ENCODE measurements at places on chromosomes 16 and 17. TPM values are rescaled to one million over a fixed set of nuclear protein-coding genes. Genes with fewer than 3 reads are reported as not detected.

The KCNJ18 gene
- not detected for polyA plus RNA-seq

The ZNF423 gene
- polyA plus RNA-seq = 15.4 TPM

The FBRS gene
- polyA plus RNA-seq = 17.0 TPM

The GINS2 gene
- 1.1 TPM for polyA plus RNA-seq

The MYH2 gene
- not detected for polyA plus RNA-seq

The TVP23A gene
- polyA plus RNA-seq = 0.56 TPM

The TOX3 gene
- polyA plus RNA-seq = 0.48 TPM

The TMEM107 gene
- 12.1 TPM for polyA plus RNA-seq

The HYDIN gene
- polyA plus RNA-seq = 0.67 TPM

The PSMC3IP gene
- polyA plus RNA-seq = 4.5 TPM

The VKORC1 gene
- polyA plus RNA-seq = 132 TPM

The TBX6 gene
- 0.73 TPM for polyA plus RNA-seq

The OTOA gene
- polyA plus RNA-seq = not detected

The ARL5C gene
- not detected for polyA plus RNA-seq

The SCGB1C2 gene
- polyA plus RNA-seq = 0.43 TPM

The SLC47A2 gene
- polyA plus RNA-seq = not detected

The ARRB2 gene
- 72.4 TPM for polyA plus RNA-seq

The NGFR gene
- 36.7 TPM for polyA plus RNA-seq

The TOM1L1 gene
- 30.7 TPM for polyA plus RNA-seq

The NPIPA2 gene
- polyA plus RNA-seq = 1.8 TPM

The NLRC3 gene
- polyA plus RNA-seq = 0.22 TPM

The TMEM238L gene
- not detected for polyA plus RNA-seq

The ADAP2 gene
- polyA plus RNA-seq = 17.8 TPM

The VWA3A gene
- 0.03 TPM for polyA plus RNA-seq

The KCNH4 gene
- 0.06 TPM for polyA plus RNA-seq

The KRTAP4-4 gene
- not detected for polyA plus RNA-seq

The HS3ST2 gene
- 1.2 TPM for polyA plus RNA-seq

The ACE gene
- polyA plus RNA-seq = 7.6 TPM

The NOD2 gene
- 2.5 TPM for polyA plus RNA-seq

The ATP1B2 gene
- polyA plus RNA-seq = 1.5 TPM

The MT1G gene
- 2,088 TPM for polyA plus RNA-seq

The KRTAP4-3 gene
- not detected for polyA plus RNA-seq

The KRT15 gene
- 2.1 TPM for polyA plus RNA-seq

The ZNF205 gene
- polyA plus RNA-seq = 16.0 TPM

The ZNF319 gene
- polyA plus RNA-seq = 4.5 TPM

The CLEC19A gene
- polyA plus RNA-seq = not detected

The FOXL1 gene
- polyA plus RNA-seq = 0.24 TPM

The KRTAP3-1 gene
- polyA plus RNA-seq = not detected

The MYL11 gene
- 1.3 TPM for polyA plus RNA-seq

The FBXO39 gene
- polyA plus RNA-seq = 0.14 TPM

The BCAR1 gene
- 28.7 TPM for polyA plus RNA-seq

The CDH11 gene
- 0.91 TPM for polyA plus RNA-seq

The THAP11 gene
- polyA plus RNA-seq = 11.4 TPM

The B4GALNT2 gene
- polyA plus RNA-seq = not detected

The ICAM2 gene
- 13.0 TPM for polyA plus RNA-seq

The FAM171A2 gene
- polyA plus RNA-seq = 0.90 TPM

The TMEM220 gene
- 21.0 TPM for polyA plus RNA-seq

The CHRNB1 gene
- 14.2 TPM for polyA plus RNA-seq

The CES4A gene
- polyA plus RNA-seq = 9.8 TPM

The CDH1 gene
- 2.0 TPM for polyA plus RNA-seq
